ENCODE measurements at places on chromosomes 3 and 15.

DNA sequence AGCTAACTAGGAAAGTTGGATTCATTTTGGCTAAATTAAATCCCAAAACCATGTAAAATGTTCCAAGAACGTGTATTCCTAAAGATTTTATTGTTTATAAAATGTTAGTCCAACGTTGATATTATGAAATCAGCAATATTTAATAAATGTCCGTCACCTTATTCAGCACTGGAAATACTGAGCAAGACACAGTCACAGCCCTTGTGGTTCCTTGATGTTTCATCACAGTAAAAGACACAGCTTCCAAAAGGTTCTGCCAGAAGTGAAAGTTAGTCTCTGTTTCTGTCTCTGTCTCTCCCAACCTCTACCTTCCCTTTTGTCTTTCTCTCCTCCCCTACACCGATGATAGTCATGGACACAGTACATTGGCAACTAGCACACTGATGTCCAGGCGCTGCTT lies 82.2 kb upstream of the BOC start:
- DNase-seq = no peak

DNA sequence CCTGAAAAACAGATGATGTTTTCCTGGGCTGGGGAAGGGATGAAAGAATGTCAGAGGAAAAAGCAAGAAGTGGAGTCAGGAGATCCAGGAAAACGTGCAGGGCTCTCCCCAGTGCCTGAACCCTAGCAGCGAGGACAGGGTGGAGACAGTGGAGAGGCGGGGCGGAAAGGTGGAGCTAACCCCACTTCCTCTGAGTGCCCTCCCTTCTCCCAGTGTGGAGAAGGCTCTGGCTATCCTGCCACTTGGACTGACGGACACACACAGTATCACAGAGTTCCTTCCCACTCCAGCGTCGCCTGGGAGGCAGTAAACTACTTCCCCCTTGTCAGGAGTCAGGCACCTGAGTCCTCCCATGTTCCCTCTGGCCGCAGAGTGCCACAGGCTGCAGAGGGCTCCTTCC lies 125.3 kb upstream of the CHRNA7 start:
- DNase-seq = no peak

GRCh38 chr3:129947538-129948240 lies 26.8 kb upstream of the TRH start:
- no peak for DNase-seq

GRCh38 chr3:151774235-151774634 lies 39.7 kb upstream of the AADAC start:
- no peak for DNase-seq

DNA sequence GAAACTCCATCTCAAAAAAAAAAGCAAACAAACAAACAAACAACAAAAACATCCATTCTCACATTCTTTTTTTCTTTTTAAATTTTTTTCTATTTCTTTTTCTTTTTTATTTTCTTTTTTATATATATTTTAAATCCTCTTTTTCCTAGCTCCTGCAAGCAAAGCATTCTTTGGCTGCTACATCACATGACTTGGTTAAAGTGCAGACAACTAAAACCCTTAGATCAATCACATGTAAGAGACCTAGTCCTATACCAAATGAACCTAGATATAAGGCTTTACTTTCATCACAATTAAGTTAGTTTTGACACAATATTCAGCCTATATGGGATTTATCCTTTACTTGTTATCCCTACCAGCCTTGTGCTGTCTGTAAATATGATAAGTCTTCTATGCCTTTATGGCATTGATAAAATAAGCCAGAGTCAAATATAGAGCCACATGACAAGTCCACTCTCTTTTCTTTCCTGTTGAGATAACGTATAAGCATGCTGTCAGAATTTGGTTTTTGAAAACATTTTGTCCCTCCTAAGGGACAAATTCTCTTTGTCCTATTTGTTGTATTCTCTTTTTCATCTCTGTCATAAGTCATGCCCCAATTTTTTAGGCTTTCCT lies 11.3 kb downstream of the UBR1 start:
- DNase-seq = no peak

DNA sequence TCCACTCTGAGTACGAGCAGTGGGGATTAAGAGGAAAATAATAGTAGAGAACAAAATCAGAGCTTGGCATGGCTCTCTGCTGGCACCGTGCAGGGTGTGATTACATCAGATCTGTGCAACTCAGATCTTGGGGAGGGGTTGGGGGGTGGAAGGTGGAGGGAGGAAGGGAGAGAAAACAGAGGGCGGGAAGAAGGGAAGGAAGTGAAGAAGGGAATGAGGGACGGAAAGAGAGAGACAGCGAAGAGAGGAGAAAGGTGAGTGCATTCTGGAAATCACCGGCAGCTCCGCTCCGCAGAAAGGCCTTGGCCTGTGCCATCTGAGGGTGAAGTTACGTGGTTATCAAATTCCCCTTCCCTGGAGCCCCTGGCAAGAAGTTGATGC lies 31.0 kb upstream of the ADAMTS17 start:
- DNase-seq = no peak

DNA sequence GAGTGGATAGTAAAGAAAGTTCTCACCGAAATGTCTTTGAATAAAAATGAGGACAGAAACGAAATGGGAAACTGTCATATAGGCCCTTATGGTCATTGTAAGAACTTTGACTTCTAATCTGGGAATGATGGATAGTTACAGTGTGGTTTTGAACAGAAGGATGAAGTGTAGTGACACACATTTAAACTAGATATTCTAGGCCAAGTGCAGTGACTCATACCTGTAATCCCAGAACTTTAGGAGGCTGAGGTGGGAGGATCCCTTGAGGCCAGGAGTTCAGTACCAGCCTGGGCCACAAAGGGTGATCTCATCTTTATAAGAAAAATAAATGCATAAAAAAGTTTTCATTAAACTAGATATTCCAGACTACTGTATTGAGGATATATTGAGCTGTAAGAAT lies 452.8 kb downstream of the ROBO1 start:
- DNase-seq = no peak

GRCh38 chr15:96330064-96330449 lies 443 bp upstream of the NR2F2 start:
- DNase-seq = no peak

GRCh38 chr15:38622304-38622703 lies 57.7 kb upstream of the RASGRP1 start:
- DNase-seq = no peak

DNA sequence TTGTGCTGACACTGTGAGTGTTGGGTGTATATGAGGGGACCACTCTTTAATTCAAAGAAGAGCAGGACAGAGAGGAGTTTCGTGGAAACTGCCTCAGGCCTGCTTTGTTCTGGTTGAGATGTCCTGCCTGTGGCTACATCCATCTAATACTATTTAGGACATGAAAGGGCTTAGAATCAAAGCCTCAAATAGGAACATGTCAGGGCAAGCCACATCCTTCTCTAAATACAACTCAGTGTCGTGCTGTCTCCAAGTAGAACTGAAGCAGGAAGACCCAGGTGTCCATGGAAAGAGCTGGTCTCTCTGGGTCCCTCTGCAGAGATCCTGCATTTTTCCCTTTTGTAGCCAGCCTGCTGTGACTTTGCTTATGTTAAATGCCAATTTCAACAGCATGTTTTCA lies 156.2 kb upstream of the UMPS start:
- DNase-seq = no peak

DNA sequence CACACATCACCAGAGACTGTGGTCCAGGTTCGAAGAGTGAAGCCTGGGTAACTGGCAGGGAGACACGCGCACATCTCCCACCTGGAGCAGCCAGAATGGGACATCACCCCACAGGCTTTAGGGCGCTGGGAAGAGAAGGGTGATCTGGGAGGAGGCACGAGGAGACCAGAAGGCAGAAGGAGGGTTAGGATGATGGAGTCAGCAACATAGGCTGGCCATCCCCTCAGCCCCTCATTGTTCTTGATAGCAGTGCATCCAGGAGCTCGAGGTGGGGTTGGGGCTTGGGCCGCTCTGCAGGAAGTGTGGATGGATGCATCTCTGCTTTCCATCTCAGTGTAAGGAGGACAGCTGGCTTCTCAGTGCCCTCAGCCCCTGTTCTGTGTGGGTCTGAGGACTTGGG lies 15.2 kb downstream of the PLA2G4F start:
- DNase-seq = no peak

DNA sequence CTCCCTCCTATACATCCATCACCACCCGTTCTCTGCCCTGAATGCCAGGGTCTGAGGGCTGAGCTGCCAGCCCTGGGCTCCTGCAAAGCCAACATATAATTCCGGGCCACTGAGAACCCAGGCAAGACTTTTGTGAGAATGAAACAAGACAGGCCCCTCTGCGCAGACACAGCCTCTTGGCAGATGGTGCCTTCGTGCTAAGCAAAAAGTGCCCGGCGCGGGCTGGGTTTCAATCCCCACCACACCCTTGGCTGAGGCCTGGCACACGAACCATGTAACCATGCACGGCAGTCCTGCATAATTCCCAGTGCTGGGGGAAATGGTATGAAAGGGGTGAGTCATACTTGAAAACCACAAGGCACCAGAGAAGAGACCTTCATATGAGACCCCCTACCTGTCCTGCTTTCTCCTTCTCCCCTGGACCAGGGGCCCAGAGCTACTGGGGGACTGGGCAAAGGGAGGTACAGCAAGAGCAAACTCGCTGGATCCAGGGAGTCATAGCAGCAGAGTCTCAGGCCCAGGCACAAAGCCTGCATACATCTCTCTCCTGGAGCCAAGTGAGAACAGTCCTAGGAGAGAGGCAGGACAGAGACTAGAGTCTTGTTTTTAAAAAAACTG lies 26.1 kb upstream of the LOXL1 start:
- DNase-seq = no peak

- no peak for DNase-seq
Observed at GRCh38 chr15:82647045-82647834, at the start of gene CPEB1. Gene CPEB1, minus strand, starts transcription at chr15:82647363. Its CDS starts 18,904 bp downstream, at chr15:82628459.

- DNase-seq = no peak
Observed at GRCh38 chr3:88779482-88779881, 327.9 kb upstream of the EPHA3 start.

- DNase-seq = no peak
Observed at GRCh38 chr15:39058351-39059131, 493.9 kb upstream of the RASGRP1 start.

DNA sequence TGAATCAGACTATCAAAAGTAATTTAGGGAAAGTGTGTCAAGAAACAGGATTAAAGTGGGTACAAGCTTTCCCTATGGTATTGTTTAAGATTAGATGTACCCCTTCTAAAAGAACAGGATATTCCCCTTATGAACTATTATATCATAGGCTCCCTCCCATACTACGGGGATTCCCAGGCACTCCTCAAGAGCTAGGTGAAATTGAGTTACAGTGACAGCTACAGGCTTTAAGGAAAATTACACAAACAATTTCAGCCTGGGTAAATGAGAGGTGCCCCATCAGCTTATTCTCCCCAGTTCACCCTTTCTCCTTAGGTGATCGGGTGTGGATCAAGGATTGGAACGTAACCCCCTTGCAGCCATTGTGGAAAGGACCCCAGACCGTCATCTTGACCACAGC lies 240.8 kb upstream of the CNTN6 start:
- no peak for DNase-seq

- no peak for DNase-seq
Observed at GRCh38 chr15:51093839-51094605, 684 bp downstream of the TNFAIP8L3 start.

GRCh38 chr3:54069961-54070360 lies 52.4 kb upstream of the CACNA2D3 start:
- no peak for DNase-seq

DNA sequence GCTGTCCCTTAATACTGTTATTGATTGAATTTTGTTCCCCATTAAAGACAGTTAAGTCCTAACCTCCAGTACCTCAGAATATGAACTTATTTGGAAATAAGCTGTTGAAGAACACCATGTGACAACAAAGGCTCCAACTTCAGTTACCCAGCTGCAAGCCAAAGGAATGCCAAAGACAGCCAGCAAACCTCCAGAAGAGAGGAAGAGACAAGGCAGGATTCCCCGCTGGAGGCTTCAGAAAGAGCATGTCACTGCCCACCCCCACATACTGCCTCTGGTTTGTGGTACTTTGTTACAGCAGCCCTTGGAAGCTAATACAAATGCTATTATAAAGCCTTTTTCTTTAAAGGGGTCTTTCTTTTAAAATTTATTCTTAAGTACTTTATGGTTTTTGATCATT lies 18.4 kb upstream of the NEK10 start:
- DNase-seq = no peak

GRCh38 chr3:181316482-181316881 lies 326.9 kb upstream of the DNAJC19 start:
- no peak for DNase-seq

DNA sequence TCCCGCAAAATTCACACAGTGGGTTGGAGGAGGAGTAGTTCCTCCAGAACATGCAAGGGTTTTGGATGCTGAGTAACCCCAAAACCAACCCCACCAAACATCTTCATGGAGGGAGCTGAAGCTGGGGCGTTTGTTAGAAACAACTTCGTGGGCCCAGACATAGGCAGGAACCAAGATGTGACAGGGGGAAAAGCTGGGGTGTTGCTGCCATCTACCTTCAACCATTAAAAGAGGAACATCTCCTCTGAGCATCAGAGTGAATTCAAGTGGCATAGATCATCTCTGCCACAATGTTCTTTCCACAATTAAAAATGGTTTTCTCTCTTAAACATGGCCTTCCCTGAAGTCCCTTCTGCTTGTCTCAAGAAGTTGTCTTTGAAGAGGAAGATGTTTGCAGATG lies 20.5 kb downstream of the SIDT1 start:
- DNase-seq = no peak

DNA sequence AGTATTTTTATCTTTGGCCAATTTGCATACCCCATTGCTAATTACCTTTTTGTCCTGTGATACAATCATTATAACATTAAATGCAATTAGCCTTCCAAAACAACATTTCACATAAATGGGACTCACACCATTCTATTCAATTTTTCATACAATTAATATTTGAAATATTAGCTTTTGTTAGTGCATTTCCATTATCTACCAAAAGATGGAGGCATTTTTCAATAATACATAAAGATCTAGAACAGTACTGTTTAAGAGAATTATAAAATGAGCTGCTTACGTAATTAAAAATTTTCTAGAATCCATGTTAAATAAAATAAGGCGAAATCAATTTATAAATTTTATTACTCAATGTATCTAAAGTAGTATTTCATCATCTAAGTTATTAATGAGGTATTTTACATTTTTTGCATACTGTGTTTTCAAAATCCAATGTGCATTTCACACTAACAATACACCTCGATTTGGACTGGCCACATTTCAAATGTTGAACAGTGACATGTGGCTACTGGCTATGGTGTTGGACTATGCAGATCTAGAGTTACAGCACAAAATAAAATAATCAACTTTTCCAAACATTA lies 74.3 kb downstream of the TJP1 start:
- no peak for DNase-seq

- no peak for DNase-seq
Observed at GRCh38 chr3:119891944-119892721, 110.2 kb downstream of the NR1I2 start.

GRCh38 chr15:48407646-48408045 lies 76.4 kb downstream of the DUT start:
- DNase-seq = no peak

- no peak for DNase-seq
Observed at GRCh38 chr3:124142389-124142970, 150.6 kb upstream of the ROPN1 start.

DNA sequence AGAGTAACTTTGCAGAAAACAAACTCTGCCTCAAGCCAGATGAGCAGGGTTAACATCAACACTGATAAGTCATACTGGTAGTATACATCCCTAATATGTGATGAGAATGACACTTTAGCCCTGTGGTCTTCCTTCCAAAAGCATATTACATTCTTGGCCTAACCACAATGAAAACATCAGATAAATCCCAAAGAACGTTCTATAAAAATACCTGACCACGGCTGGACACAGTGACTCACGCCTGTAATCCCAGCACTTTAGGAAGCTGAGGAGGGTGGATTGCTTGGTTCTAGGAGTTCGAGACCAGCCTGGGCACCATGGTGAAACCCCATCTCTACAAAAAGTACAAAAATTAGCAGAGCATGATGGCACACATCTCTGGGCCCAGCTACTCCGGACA lies 4.7 kb downstream of the TMCC1 start:
- no peak for DNase-seq

Measured in cortex of kidney (tissue), 1 donor.